Esophagus mucosa (tissue), 1 donor: ENCODE measurements at places on chromosomes 16 and 17.

GRCh38 chr17:58991718-58992331 is 114.9 kb downstream of the TRIM37 start:
- peak; percentile 60 for ATAC-seq

- no peak for ATAC-seq
Observed at GRCh38 chr16:73052576-73052975, 4.6 kb upstream of the ZFHX3 start.

GRCh38 chr16:29656688-29657523 is 6.1 kb upstream of the SPN start:
- ATAC-seq: no peak

- no peak for ATAC-seq
Observed at GRCh38 chr16:104928-105327, 26.9 kb downstream of the MPG start.

DNA sequence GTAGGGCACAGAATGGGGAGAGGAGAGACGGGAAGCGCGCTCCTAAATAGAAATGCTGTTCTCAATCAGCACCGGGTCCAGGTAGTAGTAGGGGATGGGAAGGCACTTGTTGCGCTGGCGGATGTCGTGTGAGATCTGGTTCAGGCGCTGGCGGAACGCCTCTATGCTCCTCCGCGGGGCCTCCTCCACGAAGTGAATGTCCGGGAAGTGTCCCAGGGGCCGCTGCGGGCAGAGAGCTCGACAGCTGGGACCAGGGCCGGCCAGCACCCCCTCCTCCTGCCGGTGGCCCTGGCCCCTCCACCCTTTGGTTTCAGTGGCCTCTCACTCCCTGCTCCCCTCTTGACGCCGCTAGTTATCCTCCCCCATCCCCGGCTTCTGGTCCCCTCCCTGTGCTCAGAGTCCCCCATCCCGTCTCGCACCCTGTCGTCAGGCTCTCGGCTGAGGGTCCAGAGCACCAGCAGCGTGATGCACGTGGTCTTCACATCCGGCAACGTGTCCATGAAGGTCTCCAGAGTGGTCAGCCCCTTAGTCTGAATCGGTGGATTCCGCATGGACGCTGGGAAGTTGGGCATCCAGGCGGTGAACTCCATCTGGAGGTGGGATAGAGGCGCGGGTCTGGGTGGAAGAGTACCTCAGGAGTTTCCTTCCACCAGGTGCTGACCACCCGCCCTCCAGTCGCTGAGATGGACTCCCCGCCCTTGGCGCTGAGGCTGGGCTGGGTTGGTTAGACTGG is 14.6 kb downstream of the ALOX12B start:
- no peak for ATAC-seq
